Stimulated activated CD4-positive, alpha-beta T cell treated with anti-CD3 and anti-CD28 coated beads, Interleukin-4, amount 100 ng/mL, for 48 hours (primary cell): ENCODE measurements at places on chromosomes 7 and 10.

GRCh38 chr10:44891721-44892120, 19.4 kb upstream of the TMEM72 start:
- no peak for DNase-seq

DNA sequence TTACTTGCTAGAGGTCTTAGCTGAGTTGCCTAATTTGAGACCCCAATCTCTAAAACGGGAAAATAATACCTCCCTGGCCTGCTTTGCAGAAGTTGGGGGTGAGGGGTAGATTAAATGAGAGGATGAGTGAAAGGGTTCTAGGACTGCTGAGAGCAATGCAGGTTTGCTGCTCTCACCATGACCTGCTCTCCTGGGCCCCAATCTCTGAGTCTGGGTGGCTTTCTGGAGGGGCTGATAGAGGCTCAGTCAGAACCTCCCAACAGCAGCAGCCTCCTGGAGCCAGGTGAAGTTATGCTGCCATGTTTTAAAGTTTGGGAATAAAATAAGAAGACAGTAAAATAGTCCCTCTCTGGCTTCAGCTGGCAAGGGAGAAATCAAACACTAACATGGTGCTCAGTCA, 7.3 kb downstream of the UROS start:
- DNase-seq: no peak

DNA sequence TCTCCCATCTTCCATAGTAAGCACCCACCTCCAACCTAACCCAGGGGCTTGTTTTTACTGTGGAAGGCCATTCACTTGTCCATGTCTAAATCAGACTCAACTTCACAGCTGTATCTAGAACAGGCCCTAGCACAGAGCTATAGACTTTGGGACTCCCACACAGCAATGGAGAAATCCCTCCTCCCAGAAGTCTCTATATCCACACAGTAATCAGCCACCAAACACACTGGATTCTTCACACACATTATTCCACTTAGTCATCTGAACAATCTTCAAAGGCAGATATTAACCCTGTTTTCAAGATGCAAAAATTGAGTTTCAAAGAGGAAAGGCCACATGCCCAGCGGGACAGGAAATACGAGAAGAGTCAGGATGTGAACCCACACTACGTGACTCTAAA, 81.8 kb downstream of the MALSU1 start:
- DNase-seq: no peak

GRCh38 chr10:501596-501995, 187.9 kb downstream of the DIP2C start:
- DNase-seq: no peak

GRCh38 chr7:153584132-153584531, 468.1 kb upstream of the DPP6 start:
- no peak for DNase-seq

DNA sequence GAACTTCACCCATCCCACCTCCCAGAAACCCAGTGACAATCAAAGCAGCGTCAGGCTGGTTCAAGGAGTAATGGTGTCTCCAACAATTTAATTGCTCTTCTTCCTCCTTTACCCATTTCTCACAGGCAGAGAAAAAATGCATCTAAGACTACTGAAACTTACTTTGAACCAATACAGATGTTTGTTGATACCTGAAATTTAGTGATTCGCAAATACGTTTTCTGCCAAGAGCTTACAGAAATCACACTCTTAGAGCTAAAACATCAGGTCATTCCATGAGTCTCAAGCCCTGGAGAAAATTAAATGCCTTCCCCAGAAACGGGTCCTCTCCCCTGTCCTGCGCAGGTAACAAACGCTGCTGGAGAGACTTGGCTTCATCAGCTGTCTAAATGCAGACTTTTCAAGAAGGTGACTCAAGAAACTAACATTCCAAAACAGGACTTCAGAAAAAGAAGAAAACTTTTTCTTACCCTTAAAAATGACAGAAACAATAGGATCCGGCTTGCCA, 443 bp downstream of the MYOF start:
- no peak for DNase-seq

DNA sequence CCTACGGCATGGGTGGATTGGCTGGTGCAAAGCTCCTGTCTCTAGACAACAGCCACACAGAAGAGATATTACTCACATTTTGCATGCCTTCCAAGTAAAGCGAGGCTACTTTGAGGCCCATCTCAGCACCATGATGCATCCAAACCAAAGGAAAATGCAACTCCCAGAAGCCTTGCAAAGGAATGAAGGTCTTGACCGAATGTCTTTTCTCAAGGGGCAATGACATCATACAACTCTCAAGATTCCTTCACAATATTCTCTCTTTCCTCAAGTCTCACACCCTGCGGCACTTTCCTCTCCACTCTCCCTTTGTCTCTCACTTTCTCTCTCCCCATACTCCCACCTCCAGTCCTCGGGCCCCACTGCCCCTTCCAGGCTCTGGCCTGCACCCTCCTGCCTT, 44.8 kb upstream of the CPXM2 start:
- DNase-seq: no peak

- no peak for DNase-seq
Observed at GRCh38 chr10:12187321-12187905, 8.3 kb downstream of the NUDT5 start.

GRCh38 chr7:90910136-90910535, 314.0 kb downstream of the CDK14 start:
- no peak for DNase-seq

DNA sequence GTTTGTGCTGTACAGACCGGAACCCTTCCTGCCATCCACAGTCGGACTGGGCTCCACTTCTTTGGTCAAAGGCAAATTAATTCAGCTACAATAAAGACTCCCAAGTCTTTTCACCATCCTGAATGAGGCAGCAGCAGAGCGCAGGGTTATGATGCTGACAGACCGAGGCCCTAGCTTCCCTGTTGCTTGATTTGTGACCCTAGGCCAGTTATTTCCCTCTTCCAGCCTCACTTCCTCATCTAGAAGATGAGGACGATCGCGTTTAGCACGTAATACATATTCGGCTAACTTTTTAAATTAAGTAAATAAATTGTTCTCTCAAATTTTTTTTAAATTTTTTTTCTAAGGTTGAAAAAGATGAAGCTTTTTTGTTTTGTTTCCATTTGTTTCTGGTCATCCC, 18.1 kb downstream of the ADRB1 start:
- no peak for DNase-seq

DNA sequence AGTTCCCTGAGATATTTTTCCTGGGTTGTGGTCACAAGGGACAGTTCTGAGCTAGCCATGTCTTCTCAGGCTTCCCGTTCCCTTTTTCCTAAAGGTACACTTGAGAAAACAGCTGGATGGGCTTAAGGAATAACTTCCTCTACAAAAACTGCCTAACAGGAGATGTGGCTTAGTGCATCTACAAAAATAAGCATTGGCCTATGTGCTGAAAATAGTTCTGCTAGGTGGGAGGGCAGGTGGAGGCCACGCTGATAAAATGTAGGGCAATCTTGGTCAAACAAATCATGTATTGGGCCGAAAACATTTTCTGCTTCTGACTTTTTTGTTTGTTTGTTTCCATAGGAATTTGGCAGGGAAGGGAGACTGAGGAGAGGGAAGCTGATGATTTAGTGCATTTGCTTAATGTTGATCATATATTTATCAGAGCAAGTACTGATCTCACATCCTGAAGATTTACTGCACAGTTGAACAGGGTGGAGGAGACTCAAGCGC, 409.4 kb upstream of the FZD8 start:
- DNase-seq: no peak

GRCh38 chr10:89367529-89367928, 10.3 kb upstream of the IFIT1B start:
- no peak for DNase-seq

- no peak for DNase-seq
Observed at GRCh38 chr7:82173400-82174021, 270.1 kb downstream of the CACNA2D1 start.

DNA sequence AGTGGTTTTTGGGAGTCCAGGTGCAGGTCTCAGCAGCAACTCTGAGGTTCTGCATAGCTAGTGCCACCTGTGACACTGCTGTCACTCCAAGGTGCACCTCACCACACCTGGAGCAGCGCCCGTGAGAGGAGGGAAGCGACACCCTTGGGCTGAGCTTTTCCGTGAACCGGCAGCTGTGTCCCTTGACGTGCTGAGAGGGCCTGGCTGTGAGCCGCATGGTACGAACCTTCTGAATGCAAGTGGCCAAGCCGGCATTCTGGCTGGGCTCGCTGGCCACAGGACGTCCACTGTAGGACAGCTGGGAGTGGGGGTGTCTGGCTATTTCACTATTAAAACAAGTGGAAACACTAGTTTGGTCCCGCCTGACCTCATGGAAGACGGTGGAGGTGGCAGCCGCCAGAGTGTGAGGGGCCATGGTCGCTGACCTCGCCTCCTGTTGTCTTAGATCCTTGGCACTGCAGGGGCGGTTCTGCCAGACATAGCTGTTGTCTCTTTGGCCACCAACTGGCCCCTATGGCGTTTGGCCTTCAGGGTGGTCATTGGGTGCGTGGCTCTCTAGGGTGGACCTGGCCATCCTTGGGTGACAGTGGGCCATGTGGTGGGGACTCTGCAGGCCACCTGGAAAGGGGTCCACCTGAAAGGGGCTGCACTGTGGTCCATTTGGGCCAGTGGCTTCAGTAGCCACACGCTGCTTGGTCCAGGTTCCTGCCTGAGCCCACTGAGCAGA, 12.9 kb downstream of the INPP5A start:
- no peak for DNase-seq

DNA sequence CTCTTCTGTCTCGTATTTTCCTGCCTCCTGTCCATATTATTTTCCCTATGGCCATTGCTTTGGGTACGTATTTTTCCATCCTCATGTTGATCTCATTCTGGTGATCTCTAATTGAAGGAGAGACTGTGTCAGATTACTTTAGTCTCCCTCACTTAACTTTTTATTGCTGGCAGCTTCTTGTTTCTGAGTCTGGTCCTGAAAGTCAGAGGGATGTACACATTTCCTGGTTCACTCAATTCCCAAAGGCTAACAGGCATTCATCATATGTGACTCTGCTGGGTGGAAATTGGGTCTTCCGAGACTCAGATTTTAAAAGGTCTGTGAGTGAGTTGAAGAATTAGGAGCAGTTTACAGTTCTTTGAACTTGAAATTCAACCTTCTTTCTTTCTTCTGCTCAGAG, 10.9 kb downstream of the UMAD1 start:
- DNase-seq: no peak

GRCh38 chr10:79219322-79219957, 127.8 kb upstream of the PPIF start:
- DNase-seq: no peak

GRCh38 chr10:112844681-112845544, 105.1 kb upstream of the TCF7L2 start:
- no peak for DNase-seq

- DNase-seq: no peak
Observed at GRCh38 chr7:142454862-142455261, 197.0 kb upstream of the PRSS58 start.

GRCh38 chr7:8668627-8669500, 235.5 kb downstream of the NXPH1 start:
- no peak for DNase-seq

GRCh38 chr10:121583258-121583657, 15.0 kb downstream of the FGFR2 start:
- no peak for DNase-seq
